Stimulated activated CD4-positive, alpha-beta T cell treated with anti-CD3 and anti-CD28 coated beads, Interleukin-4, amount 100 ng/mL, for 24 hours (primary cell): ENCODE measurements at places on chromosomes 4 and X.

DNA sequence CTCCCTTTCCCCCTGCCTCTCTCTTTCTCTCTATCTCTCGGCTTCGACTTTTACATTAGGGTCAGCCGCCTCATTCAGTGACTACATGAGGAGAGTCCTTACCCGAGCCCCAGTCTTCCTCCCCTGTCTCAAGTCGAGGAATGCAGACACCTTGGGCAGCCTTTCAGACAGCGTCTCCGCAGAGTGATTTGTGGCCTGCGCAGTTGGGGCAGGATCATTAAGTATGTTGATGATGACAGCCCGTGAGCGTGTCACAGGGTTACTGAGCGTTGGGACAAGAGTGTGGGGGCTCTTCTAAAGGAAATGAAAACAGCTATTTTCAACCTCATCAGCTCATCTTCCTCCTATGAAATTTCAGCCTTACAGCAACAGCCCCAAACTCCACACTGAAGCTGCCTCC lies 312.1 kb upstream of the GATB start:
- DNase-seq, result no peak

DNA sequence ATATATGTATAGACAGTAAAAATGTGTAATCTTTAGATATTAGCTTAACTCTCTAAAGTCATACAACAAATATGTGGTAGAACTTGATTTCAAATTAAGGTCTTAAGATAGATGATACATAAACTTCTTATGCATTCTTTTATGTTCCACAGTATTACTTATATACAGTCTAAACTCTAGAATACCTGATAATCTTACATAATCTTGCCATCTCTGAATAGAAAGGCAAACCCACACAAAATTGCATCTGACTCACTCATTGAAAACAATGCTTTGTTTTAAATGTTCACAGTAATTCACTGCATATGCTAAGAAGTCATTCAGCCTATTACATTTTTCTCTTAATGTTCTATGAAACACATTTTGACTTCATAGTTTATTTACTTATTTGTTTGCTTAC lies 10.1 kb downstream of the SULT1B1 start:
- no peak for DNase-seq

GRCh38 chr4:80788798-80789197 lies 241.7 kb upstream of the BMP3 start:
- no peak for DNase-seq

DNA sequence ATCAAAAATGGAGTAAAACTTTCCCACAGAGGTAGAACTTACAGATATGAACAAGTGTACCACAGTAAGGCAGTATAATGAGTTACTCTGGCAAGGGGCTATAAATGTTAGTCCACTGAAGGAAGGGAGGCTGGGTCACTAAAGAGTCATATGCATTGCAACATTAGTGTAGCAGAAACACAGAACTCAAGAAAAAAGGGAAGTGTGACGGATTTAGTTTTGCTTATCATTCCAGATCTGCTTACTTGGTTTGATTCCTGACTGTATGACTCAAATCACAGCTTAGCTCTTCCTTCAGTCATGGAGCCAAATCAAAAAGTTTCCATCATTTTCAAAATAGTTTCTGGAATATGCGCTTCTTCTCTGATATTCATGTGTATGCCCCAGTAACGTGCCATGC lies 148.7 kb downstream of the FSTL5 start:
- DNase-seq, result no peak

GRCh38 chr4:66223068-66223703 lies 552.9 kb upstream of the EPHA5 start:
- DNase-seq, result no peak

- DNase-seq, result no peak
These were observed 24.9 kb upstream of the SULT1B1 start for GRCh38 chr4:69785211-69785831.

DNA sequence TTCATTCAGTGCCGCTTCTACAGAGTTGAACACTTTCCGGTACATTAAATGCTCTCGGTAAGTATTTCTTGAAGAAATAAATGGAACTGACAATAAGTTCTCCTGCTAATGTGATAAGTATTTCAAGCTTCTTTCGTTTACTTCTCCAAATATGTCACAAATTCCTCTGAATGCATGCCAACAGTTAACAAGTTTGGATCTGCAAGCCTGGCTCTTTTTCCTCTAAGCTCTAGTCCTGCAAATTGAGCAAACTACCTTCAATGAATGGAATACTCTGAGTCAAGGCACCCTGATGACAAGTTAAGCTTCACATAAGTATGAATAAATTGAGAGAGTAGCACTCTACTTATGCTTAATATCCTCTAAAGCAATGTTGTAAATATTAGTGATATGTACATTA lies 403.6 kb downstream of the PDGFC start:
- no peak for DNase-seq

- no peak for DNase-seq
These were observed 317.2 kb downstream of the DHX15 start for GRCh38 chr4:24266951-24267722.

DNA sequence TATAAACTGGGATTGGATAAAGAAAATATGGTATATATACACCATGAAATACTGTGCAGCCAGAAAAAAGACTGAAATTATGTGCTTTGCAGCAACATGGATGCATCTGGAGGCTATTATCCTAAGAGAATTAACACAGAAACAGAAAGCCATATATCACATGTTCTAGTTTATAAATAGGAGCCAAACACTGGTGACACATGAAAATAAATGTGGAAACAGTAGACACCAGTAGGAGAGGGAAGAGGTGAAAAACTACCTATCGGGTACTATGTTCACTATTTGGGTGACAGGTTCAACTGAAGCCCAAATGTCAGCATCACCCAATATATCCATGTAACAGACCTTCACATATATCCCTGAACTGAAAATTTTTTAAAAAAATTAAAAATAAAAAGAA lies 725.1 kb downstream of the C4orf33 start:
- no peak for DNase-seq

DNA sequence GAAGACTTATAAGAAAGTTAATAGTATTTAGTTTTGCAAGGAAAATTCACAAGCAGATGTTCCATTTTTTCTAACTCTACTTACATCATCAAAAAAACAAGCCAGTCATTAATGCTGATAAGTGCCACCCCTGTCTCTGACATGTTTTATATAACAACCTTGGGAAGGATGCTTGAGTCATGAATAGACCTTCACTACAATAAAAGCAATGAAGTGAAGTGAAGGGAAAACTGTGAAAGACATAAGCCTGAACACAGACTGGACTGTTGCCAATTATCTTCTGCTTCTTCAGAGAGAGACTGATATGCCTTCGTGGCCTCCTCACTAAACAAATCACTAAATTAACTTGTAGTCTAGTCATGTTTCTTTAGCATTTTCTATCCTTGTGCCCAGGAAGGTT lies 353.2 kb downstream of the PDHA2 start:
- no peak for DNase-seq

- no peak for DNase-seq
These were observed 30.6 kb downstream of the PCDH19 start for GRCh38 chrX:100379388-100379986.

DNA sequence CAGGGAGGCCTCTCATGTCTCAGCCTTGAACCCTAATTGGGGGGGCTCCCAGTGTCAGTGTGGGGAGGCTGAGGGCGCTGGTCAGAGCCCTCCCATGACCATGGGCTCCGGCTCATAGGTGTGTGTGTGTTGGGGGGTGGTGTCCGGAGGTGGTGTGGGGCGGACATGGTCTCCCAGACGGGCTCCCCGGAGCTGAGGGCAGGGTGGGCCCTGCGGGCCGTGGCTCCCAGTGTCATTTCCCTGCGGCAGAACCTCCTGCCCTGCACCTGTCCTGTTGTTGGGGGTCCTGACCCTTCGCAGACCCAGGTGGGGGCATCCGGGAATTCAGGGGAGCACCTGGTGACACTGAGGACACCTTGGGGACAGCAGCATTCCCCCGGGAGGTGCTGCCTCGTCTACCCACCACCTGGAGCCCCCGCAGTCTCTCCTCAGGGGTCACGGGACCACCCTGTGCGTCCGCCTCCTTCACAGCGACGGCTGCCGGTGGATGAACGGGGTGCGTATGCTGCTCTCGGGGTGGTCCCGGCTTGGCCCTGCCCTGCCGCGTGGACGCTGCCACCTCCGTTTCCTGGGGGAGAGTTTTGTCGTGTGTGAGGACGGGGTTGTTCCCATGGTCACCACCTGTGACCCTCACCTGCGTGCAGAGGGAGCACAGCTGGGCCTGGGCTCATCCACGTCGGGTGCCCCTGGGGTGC lies 14.5 kb upstream of the GTPBP6 start:
- DNase-seq, result no peak

- no peak for DNase-seq
These were observed 52.3 kb downstream of the ARHGEF6 start for GRCh38 chrX:136728393-136728792.

- DNase-seq, result no peak
These were observed 1065.7 kb upstream of the FTHL17 start for GRCh38 chrX:32137525-32137924.

DNA sequence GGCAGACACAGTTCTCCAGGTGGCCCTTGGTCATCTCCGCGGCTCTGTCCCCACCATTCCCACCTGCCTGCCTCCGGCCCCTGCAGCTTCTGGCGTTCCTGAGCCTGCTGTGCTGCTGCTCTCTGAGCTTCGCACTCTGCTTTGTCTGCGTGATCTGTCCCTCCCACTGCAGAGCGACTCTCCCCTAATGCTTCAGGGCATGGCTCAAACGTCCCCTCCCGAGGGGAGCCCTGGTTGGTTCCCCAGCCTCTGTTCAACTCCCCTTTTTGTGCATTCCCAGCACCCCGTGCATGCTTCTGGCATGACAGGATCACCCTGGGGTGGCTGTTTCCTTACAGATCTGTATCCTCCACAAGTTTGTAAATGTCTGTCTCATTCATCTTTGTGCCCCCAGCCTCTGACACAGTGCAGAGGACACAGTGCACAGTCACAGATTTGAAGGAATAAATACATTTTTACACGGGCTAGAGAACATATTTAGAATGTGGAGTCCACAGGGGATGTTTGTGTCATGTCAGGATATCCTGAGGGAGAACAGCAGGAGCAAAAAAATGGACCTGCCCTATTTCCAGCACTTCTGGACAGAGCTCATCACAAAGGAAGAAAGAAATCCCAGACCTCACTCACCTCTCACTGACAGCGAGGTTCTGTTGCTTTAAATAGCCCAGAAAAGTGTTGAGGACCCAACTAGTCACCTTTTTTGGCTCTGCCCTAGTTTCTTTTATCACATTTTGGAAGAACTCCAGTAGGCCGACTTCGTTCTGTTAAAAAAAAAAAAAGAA lies 72.6 kb downstream of the GATB start:
- no peak for DNase-seq

DNA sequence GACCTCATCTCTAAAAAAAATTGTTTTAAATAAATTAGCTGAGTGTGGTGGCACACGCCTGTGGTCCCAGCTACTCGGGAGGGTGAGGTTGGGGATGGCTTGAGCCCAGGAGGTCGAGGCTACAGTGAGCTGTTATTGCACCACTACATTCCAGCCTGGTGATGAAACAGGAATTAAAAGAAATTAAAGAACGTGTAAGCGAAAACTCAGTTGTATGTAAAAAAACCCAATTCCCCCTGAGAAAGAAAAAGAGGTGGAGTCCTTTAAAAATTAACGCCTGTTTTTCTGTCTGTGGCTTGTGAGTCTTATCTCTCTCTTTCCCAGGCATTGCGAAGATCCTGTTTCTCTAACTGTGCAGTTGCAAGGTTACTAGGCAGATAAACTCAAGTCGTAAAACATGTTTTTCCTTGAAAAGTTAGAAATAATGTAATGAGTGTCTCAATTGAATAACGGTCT lies 22.1 kb downstream of the EPGN start:
- DNase-seq, result no peak

DNA sequence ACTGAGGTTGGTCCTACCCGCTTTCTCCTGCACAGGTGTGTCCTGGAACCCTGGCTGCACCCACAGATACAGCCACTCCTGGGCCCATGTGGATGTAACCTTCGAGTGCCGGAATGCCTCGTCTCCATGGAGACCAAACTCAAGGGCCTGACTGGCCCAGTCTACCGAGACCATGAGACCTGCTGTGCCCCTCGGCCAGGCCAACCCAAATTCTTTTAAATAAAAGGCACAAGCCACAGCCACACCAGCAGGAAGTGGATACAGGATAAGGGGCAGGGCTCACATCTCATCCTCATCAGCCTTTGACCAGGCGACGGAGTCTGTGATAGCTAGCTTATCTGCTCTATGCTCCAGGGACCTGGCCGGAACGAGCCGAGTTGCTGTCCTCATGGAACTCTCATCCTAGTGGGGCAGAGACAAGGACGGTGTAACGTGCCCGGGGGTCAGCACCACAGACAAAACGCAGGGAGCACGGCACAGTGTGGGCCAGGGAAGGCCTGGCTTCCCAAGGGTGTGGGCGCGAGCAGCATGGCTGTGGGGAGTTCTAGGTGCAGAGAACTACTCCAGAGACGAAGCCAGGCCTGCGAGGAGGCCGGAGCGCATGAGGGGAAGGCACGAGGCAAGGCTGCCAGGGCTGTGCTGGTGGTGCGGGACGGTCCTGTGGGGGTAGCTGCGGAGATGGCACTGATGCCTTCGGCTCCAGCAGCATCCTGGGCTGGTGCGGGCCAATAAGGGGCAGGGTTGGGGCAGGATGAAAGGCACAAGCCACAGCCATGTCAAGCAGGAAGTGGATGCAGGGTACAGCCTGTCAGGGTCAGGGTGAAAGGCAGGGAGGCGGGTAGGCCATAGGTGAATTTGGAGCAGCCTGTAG lies 22.7 kb downstream of the NOP14 start:
- no peak for DNase-seq

GRCh38 chr4:139243448-139244365 lies 36.3 kb downstream of the MGARP start:
- no peak for DNase-seq

GRCh38 chr4:123206016-123206415 lies 190.6 kb upstream of the SPRY1 start:
- no peak for DNase-seq

DNA sequence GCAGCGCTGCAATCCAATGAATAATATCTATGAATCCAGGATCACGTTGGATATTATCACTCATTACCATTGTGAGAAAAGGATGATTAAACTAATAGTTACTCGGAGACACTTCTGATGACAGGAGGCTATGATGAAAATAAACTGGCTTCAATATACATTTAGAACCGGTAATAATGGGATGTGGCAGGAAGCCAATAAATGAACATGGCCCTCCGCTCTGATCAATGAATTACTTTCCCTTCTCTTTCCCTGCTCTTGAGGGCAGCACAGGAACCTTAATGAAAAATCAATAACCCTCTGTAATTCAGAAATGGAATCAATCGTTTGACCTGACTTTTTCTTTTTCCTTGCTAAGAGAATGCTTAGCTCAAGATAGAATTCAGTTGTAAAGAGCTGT lies 103.9 kb upstream of the PAQR3 start:
- DNase-seq, result no peak

- DNase-seq, result no peak
These were observed 644.5 kb upstream of the ATOH1 start for GRCh38 chr4:93184053-93184452.

GRCh38 chrX:153736871-153737441 lies 12.3 kb downstream of the ABCD1 start:
- DNase-seq, result no peak
